NCI-H510A (cell line): ENCODE measurements at places on chromosomes 12 and 14.

GRCh38 chr12:6070472-6071257, 53.8 kb downstream of the VWF start:
- DNase-seq: peak; percentile 85

DNA sequence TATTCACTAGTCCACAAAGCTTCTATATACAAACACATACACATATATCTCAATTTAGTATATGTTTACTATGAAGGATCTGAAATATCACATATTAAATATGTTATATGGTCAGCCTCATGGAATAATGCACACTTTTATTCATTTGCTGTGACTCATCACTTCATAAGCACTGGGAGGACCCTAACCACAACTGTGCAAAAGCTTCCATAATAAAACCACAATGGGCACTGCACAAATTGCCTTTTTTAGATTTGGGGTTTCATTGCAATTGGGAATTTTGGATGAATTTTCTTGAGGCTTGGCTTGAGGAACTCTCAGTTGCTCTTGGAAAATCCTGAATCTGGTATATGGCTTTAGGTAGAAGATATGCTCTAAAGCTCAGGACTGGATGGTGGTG, 399.4 kb downstream of the C12orf75 start:
- DNase-seq: no peak

DNA sequence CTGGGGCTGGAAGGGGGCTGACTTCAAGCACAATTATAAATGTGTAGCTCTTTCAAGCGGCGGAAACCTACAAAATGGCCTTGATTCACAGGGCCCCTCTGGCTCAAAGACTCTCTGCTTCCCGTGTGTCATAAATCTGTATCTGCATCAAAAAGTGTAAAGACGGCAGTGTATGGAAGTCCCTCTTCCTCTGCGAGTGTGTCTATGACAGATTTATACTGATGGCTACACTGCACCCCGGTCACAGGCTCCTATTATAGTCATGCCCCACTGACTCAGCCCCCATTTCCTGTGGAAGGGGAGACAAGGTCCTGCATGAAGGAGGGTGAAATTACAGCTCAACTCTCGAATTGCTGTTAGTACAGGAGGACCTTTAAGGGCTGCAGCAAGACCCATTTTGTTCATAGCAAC, 68.6 kb downstream of the HMGA2 start:
- no peak for DNase-seq

GRCh38 chr14:60760644-60761364, 26.2 kb downstream of the MNAT1 start:
- peak; percentile 43 for DNase-seq
